ENCODE measurements at places on chromosomes 7 and 10.

DNA sequence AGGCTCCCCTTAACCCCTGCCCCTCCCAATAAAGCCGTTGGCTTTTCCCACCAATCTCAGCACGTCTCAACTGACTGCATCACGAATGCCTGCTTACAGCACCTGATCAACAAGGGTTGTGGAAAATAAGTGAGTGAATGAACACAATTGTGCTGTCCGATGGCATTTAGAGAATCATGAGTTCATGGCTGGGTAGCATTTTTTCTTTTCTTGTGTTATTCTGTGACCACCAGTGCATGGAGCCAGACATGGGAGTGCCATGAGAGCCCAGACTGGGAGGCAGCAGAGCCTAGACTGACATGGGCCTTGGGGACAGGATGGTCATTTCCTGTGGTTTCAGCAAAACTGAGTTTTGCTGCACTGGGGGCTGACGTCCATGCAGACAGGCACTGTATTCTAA is 254.1 kb upstream of the IGFBP3 start:
- no peak for DNase-seq

DNA sequence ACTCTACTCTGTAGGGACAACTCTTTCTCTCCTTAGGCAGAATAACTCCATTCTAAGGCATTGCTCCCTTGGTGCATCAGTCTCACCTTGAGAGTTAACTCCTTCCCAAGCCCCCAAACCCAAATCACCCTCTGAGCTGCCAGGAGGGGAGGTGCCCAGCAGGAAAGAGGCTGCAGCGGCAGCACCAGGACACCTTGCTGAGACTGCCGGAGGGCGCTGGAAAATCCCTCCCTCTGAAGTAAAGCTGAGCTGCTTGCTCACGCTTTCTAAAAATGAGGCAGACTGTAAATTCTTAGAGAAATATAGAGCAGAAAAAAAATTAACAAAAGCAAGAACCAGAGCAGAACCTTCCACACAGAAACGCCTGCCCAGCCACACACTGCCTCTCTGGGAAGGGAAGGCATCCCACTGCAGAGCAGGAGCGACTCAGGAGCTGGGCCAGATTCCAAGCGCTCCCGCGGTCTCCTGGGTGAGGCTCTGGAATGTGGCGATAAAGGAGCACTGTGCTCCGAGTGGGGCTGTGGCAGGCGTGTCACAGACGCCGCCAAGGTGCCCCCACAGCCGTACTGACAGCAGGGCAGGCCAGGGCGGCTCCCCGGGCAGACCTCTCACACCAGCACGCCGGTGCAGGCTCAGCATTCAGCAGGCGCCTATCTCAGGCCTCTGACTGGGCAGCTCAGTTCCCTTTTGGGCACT is 202.1 kb downstream of the TNS3 start:
- DNase-seq, result peak; percentile 96

DNA sequence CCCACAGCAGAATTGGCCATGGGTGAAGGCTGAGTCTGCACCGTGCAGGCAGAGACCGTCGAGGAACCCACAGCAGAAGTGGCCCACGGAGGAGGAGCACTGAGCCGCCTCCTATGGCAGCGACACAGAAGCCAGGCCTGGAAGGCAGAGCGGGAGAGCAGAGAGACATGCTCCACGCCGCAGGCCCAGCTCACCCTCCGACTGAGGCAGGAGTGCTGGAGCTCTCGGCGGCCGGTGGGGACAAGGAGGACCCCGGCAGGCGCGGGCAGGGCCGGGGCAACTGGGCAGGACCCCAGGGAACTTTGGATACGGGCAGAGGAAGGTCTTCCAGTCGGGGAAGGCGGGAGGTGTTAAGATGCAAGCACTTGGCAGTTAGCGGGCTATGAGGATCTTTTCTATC is 420.4 kb downstream of the DNAJB6 start:
- DNase-seq, result no peak

- DNase-seq, result no peak
Measured at GRCh38 chr7:85805656-85806055, 618.8 kb upstream of the SEMA3D start.

DNA sequence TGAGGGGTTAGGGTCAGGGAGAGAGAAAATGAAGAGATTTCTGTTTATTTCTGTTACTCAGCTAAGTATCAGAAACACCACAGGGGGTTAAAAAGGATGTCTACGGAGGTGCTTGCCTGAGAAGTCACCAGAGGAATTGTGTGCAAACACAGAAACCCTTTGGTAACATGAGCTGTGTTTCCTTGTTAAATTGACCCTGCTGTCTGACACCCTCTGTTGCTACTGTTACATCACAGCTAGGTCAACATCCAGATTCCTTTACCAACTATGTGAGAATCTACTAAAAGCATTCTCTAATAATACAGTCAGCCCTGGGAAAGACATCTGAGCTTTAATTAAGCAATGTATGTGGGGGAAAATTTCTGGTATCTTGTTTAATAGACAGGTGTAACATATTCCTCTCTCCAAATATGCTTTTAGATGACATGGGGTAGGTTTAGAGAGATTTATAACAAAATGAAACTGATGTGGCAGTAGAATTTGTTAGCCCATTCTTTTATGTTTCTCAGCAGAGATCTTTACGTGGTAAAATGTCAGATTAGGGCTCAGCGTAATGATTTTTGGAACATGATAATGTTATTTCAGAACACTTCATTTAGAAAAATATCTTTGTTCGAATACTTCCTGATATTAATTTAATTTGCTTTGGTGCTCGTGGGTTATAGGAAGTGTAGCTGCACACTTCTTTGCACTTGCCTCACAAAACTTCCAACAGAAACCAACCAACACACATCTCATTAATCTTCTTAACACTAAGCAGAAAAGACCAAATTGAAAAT is 168.0 kb upstream of the AHR start:
- DNase-seq, result peak; percentile 74

GRCh38 chr7:47771990-47772360 is 176.3 kb downstream of the PKD1L1 start:
- no peak for DNase-seq

DNA sequence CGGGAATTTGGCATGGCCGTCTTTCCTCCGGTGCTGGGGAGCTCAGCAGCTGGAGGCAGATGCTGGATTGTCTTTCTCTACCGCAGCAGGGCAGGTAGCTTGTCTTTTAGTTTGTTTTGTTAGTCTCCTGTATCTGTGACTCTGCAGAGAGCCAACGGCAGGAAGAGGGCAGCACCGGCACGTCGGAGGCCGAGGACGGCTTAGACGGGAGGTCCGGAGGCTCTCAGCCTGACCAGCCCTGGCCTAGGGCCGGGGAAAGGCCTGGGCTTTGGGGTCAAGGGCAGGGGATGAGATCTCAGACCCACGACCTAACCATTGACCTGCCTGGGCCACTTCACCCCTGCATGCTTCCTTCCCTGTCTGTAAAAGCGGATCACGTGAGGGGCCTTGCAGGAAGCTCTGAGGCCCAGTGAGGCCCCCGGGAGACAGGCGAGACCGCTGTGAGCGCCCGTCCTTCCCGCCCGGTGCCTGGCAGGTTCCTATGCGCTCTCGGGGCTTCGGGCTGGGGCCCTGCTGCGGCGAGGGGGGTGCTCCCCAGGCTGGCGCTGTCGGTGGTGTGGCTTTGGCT is 72.7 kb downstream of the LHPP start:
- DNase-seq, result peak; percentile 29

DNA sequence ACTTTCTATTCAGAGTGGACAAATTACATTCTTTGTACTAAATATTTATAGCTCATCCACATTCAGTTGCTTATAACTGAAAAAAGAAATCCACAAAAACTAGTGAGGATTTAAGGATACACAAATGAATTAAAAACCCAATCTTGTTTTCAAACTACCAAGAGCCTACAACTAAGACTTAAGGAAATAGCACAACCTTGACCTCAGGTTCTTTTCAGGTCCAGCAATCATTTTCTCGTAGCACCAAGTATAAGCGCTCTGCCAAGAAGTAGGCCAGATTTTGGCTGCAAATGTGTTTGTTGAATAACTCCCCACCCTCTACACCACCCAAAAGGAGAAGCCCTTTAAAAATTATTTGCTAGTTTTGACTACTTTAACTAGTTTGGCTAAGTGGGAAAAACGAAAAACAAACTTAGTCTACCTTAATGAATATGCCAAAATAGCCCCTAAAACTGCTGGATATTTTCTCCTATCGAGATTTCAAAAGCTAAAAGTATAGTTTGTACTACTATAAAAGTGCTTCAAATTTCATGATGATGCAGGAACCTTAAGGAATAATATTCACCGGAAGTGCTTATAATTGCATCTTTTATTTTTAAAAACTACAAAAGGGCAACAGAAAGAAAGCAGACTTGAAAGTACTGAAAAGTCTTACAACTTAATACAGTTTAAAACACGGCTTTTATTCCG is 2.7 kb upstream of the KMT2E start:
- peak; percentile 43 for DNase-seq
